AG08395 (cell line): ENCODE measurements at places on chromosomes 5 and 9.

DNA sequence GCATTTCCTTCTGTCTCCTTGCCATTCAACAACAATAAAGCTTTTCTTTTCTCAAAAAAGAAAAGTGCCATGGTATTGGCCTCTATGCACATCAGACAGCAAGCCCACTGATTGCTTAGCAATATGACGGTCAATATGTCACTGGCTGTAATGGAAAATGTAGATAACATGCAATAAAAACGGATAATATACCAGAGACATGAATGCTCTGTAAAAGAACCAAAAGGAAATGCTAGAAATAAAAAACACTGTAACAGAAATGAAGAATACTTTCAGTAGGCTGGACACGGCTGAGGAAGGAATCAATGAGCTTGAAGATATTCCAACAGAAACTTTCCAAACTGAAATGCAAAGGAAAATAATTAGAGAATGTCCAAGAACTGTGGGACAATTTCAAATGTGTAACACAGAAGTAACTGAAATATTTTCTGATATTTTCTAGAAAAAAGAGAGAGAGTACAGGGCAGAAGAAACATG lies 10.0 kb downstream of the PTBP3 start:
- DNase-seq, result no peak

DNA sequence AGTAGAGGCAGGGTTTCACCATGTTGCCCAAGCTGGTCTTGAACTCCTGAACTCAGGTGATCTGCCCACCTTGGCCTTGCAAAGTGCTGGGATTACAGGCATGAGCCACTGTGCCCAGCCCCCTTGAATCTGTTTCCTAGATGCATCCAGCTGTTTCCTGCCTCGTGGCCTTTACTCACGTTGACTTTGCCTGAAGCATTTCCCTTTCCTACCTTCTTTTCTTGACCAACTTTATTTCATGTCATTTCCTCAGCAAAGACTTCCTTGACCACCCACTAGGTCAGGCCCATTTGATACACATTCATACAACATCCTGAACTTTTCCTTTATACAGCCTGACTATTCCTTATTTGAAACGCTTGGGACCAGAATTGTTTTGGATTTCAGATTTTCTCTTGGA lies 51.0 kb downstream of the DOCK2 start:
- DNase-seq, result no peak

DNA sequence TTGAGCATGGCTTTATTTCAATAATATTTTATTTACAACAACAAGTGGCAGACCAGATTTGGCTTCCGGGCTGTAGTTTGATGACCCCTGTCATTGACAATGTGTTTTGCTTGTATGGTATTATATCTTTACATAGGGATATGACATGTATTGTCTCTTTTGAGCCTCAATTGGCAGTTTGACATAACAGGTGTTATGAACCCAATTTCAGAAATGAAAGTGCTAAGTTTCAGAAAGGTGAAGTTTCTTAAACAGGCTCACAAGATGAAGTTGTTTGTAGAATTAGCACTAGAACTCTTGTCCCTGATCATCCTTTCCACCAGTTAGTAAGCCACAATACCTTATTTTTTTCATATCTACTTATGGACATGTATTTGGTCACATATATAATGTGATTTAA lies 303.0 kb upstream of the GRIA1 start:
- no peak for DNase-seq

DNA sequence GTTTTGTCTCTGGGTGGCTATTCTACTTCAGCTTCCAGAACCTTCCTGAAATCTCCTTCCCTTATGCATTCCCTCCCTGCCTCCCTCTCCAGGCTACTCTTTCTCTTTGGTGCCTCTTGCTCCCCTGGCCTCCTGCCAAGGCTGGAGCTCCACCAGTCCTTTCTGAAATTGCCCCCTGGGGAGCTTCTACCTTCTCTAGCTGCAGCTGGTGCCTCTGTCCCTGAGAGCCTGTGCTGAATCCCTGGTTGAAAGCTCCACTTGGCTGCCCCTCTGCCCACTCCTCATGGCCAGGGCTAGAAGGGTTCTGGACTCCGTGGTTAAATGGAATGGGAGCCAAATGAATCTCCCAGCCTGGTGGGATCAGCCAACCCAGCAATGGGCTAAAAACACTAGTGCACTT lies 80.1 kb downstream of the COL15A1 start:
- DNase-seq, result no peak

DNA sequence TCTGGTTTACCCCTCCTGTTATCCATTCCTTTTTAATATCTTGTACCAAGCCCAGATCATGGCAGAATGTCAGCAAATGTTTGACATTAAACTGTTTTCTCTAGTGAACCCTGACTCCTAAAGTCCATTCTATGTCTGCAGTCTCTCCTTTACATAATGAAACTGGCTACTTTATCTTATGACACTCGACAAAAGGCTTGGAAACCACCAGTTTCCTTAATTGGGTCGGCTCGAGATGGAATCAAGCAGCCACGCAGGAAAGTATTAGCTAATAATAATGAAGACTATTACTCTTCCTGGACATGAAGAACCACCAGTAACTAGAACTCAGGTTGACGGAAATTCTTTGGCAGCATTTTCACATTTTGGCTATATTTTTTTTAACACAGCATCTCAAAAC lies 17.5 kb downstream of the DAP start:
- DNase-seq, result no peak

GRCh38 chr9:84699984-84700383 lies 30.5 kb downstream of the NTRK2 start:
- DNase-seq, result no peak

DNA sequence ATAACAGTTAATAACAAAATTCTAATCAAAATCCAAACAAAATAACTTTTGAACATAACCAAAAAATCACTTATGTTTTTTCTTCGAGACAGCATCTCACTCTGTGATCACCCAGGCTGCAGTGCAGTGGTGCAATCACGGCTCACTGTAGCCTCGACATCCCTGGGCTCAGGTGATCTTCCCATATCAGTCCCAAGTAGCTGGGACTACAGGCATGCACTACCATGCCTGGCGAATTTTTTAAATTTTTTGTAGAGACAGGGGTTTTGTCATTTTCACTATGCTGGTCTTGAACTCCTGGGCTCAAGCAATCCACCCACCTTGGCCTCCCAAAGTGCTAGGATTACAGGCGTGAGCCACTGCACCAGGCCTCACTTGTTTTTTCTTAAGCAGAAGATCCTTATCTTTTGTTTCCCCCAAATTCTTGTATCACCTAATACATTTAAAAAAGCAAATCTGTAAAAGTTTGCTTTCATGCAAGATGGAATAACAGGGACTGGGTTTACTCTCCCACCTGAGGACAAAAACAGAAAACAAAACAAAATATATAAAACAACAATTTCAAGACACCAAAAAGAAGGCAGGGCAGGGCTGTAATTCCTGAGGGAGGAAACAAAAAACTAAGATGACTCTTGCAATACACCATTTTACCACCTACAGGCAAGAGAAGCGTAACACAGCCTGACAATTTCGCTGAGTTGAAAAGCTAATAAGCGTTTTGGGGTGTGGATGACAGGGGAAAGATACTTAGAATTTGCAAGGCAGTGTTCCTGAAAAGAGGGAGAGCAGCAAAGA lies 71.4 kb downstream of the RAPGEF6 start:
- DNase-seq, result no peak

GRCh38 chr9:119884438-119884837 lies 515.2 kb upstream of the BRINP1 start:
- DNase-seq, result peak; percentile 6

DNA sequence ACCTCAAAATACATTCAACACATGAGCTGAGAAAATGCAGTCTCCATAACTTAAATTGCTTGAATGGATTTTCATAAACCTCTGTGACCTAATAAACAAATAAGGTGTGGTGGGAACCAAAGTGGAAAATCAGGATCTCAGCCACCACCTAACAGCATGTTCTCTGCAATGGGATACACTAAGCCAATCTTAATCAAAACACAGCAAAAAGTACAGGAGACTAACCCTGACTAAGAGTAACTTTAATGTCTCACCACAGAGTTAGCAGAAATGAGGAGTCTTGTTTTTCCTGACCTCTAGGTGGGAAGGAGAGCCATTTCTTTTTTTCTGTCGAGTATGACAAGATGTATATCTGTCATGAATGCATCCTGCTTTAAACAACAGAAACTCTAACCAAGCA lies 48.5 kb downstream of the PLK2 start:
- no peak for DNase-seq

DNA sequence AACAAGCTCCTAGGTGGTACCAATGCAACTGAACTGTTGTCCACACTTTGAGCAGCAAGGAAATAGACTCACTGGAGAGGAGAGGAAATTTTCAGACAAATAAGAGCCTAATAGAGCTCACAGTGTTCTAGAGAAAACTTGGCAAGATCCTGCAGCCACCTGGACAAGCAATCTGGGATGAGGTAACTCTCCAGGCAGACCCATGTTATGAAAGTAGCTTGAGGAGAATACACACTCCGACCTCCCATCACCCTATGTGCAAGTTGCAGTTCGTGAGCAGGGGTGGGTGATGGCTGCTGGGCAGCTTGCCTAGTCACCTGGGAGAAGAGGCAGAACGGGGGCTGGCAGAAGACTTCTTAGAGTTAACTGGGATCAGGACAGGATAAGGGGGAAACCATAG lies 102.2 kb downstream of the KLF4 start:
- no peak for DNase-seq

- DNase-seq, result no peak
Observed at GRCh38 chr9:27195191-27195590, 86.2 kb downstream of the TEK start.

GRCh38 chr5:151121665-151122064 lies 35.9 kb downstream of the ANXA6 start:
- no peak for DNase-seq

DNA sequence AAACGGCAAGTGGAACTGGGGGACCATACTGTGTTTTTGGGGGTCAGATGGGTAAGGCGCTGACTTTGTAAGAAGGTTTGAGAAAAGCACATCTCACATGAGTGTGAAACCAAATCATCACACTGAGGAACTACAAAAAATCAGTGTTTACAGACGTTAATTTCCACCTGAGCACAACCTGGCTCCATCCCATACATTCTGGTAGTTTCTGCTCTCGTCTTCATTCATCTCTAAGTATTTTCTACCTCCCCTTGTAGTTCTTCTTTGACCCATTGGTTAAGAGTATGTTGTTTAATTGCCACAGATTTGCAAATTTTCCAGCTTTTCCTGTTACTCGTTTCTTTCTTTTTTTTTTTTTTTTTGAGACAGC lies 8.9 kb upstream of the DPP7 start:
- DNase-seq, result no peak

GRCh38 chr9:113807173-113808061 lies 68.7 kb upstream of the ZNF618 start:
- DNase-seq, result peak; percentile 87

DNA sequence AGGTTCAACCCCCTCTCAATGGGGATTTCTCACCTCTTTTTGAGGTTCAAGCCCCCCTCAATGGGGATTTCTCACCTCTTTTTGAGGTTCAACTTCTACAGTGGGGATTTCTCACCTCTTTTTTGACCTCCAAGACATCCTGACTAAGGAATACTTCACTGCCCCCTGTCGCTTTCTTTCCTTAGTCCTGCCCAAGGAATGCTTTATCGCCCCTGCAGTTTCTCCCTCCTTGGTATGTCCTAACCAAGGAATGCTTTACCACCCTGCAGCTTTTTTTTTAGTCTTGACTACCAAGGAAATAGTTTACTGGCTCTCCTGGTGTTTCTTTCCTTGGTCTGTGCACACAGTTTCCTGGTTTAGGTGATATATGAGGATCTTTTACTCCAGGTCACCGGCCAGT lies 9.6 kb upstream of the IRGM start:
- DNase-seq, result no peak

DNA sequence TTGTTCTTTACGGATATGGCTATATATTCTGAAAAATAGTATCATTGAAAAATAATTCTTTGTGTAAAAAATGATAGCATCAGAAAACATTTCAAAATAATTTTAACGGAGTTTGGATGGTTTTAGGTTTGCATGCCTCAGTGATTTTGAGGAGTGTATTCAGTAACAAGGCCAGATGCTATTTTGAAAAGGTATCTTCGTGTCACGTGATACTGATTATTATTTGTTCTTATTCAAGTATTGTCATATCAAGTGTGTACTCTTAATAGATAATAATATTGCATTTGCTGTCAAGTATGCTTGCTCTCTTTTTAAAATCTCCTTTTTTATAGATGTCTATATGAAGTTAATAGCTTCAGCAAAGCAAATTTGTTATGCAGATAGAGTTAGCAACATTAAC lies 313.1 kb upstream of the PTPRD start:
- no peak for DNase-seq

DNA sequence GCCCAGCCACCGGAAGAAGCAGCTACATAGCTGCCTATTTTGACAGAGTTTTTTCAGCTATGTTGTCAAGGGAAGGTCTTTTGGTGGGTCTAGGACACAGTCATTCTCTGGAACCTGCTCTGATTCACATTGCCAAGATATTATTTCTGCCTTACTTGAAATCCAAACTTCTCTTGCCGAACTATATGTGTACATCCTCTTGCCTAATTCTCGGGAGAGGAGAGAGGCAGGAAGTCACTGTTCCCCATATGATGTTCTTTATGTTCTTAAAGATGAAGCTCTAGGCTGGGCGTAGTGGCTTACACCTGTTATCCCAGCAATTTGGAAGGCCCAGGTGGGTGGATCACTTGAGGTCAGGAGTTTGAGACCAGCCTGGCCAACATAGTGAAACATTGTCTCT lies 8.6 kb downstream of the TMEM252 start:
- DNase-seq, result no peak

GRCh38 chr5:107526270-107526937 lies 144.3 kb downstream of the EFNA5 start:
- no peak for DNase-seq

DNA sequence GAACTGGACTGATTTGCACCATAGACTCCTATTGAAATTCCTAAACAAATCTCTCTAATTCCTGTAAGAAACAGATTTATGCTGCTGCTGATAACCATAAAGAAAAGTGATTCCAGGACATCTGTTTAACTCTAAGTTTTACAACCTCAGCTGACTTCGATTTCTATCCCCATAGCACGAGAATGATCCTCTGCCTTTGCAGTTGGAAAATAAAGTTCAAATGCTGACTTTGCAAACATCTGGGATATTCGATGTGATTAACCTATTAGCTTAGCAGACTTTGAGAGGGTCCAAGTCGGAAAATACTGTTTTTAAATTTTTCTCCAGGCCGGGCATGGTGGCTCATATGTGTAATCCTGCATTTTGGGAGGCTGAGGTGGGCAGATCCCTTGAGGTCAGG lies 247.3 kb downstream of the PSAT1 start:
- no peak for DNase-seq

DNA sequence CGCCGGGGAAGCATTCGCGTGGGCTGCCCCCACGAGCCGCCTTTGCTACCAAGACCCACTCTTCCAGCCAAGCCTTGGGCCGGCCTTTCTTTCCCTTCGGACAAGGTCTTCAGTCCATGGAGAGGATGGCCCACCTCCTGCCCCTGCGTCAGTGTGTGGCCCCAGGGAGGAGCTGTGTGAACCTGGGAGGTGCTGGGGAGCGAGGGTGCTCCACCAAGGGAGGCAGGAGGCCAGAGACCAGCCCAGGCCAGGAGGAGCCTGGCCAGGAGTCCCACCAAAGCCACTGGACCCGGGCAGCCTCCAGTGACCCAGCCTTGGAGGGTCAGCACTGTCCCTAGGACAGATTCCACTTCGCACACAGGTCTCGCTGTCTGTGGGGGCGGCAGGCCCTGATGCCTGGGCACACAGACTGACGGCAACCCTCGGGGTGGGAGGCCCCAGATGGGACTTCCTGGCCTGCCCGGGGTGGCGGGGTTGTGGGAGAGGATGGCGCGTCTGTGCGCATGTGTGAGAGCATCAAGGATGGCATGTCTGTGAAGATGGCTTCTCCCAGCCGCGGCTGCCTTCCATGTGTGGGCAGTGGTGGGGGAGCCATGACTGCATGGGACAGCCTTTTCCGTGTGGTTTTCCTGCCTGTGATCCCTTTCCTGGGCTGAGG lies 113.3 kb upstream of the LPCAT1 start:
- peak; percentile 0 for DNase-seq
